CD4-positive, alpha-beta memory T cell (primary cell): ENCODE measurements at places on chromosomes 5 and 9. TPM values are rescaled to one million over a fixed set of nuclear protein-coding genes. Genes with fewer than 3 reads are reported as not detected.

The NEUROG1 gene
- total RNA-seq: not detected

The GCNT4 gene
- total RNA-seq: 30.8 TPM

The MYO10 gene
- 0.17 TPM for total RNA-seq

The C7 gene
- not detected for total RNA-seq

The RMRP gene
- total RNA-seq: 18,678 TPM

DNA sequence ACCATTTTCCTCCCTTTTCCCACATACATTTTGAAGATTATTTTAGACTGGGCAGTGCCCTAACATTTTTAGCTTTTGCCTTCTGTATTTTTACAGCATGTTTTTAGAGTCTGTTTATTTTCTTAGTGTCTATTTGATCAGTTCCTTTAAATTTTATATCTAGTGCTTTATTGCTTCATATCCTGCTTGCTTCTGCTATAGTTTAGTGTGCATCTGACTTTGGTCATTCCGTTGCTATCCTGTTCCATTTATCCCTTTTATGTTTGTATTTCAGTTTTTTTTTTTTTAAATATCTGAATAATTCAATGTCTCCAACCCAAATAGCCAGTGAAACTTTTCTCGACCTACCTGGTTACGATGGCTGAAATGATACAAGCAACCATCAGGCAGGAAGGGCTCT lies 203.8 kb downstream of the ARHGAP26 start:
- no peak for DNase-seq

DNA sequence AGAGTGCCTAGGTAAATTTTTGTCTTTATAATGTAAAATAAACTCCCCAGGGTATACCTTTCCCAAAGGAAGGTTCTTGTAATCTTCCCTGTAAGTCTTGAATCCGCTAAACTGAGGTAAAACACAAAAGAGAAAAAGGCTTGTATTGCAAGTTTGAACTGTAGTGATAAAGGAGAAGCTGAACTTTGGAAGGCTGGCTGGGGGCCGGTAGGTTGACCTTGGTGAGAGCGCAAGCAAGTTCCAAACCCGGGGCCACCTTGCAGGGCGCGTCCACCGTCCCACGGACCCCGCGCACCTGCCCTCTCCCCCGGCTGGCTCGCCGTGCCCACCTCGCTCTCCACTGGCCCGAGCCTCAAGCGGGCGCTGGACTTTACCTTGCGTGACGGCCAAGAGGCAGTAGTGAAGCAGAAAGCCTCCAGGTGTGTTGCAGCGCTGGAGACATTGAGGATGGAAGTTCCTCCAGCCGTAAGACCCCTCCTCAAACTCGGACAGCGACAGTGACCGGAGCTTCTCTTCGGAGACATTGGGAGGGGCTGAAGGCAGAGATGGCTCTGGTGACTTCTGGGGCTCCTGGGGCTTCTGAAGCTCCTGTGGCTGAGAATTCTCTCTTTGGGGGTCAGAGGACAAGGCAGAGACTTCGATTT lies 428 bp downstream of the SLCO4C1 start:
- DNase-seq: no peak

- DNase-seq: no peak
These were observed 10.0 kb downstream of the HBEGF start for GRCh38 chr5:140336388-140336787.

DNA sequence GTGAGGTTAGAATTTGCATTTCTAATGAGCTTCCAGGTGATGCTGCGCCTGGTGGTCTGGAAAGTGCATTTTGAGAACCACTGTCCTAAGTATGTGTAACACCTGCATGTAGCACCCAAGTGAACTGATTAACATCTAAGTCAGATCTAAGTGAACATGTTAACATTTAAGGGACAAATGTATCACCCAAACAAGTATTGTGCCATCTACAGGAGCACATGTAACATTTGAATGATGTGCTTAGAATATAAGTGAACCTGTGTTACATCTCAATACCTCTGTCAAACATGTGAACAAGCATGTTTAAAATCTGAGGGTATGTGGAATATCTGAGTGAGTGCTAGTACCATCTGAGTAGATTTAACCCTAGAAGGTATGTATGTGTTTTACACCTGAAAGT lies 68.7 kb downstream of the PLPPR1 start:
- no peak for DNase-seq

DNA sequence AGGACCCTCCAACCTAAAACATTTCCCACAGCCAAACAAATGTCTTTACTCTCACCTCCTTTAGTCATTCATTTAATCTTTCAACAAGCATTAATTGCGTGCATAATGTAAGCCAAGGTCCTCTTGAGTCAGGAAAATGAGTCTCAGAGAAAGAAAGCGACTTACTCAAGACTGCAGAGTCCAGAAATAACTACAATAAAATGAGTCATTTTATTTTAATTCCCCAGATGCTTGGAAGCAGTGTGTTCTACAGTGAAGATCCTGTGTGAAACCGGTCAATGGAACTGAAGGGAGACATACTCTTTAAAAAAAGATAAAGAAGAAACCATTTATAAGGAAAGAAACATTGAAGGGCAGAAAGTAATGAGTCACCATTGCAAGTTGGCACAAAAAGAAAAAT lies 513.7 kb downstream of the CDK5RAP2 start:
- no peak for DNase-seq

- DNase-seq: no peak
These were observed 33.2 kb downstream of the PTGR1 start for GRCh38 chr9:111566234-111566633.

DNA sequence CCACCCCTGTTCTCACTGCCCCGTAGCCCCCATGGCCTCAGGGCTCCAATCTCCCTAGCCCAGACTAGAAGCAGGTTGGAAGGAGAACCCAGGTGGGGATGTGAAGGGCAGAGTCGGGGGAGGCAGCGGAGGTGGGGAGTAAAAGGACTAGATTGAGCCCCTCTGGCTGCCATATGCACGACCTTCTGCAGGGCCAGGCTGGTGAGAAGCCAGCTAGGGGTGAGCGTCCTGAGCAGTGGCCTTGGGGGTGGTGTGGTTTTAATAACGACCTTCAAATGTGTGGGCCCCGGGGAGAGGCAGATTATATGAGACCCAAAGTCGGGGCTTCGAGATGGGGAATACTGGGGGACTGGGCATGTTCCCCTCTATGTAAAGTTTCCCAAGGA lies 139.5 kb downstream of the C9orf50 start:
- DNase-seq: no peak

DNA sequence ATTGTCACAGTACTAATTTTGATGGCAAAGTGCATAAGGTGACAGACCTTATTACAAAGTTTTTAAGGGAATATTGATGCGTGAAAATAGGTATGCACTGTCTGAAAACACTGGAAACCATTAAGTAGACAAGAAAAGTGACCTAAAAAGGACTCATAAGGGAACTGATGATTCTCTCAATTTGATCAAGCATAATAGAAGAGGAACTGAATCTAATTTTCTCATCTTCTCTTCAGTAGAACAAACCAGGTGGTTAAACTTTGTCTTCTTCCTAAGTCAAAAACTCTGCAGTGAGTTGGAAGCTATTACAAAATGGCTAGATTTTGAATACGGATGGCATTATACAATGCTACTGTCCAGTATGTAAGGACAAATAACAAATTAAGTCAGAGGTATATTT lies 53.4 kb downstream of the RNF145 start:
- no peak for DNase-seq
